ENCODE measurements at places on chromosomes 2 and 18.

DNA sequence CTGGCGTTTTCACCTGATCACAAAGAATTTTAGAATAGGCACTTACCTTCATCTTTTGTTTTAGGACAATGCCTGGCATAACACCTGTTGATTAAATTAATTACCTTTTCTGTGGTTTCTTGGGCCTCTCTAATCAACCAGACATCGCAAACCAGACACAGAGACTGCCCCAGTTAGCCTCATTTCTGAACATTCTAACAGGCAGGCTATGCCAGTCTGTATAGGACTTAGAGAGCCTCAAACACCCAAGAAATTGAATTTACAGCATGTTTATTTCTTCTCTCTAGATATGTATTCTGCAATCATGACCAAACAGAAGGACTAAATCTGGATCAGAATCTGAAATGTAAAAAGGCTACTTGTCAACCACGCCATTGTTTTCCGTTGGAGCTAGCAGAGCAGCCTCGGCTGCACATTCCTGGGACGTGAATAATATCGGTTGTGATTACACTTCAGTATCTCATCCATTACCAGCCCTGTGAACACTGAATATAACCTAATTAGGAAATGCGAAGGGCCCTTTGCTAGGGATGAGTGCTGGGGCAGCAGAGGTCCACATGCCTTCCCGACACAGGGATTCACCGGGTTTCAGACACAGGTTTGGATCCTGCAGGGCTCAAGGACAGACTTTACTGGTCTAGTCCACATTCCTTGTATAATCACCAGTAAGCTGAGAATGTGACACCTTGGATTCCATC, 17.5 kb upstream of the CDC42EP3 start:
- DNase-seq, result peak; percentile 93

DNA sequence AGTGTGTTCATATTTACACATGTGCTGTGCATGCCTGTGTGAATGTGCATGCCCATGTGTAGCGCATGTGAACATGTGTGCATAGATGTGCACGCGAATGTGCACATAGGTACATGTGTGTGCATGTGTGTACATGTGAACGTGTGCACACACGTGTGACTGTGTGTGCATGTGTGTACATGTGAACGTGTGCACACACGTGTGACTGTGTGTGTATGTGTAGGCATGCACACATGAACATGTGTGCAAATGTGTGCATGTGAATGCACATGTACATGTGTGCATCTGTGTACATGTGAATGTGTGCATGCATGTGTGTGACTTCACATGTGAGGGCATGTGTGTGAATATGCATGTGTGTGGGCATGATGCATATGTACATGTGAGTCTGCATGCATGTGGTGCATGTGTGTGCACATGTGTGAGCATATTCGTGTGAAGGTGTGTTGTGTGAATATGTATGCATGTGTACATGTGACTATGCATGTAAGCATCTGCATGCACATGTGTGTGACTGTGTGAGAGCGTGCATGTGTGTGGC, 122.4 kb downstream of the PTGR3 start:
- no peak for DNase-seq

GRCh38 chr2:111032721-111033429, 87.8 kb upstream of the BCL2L11 start:
- DNase-seq, result peak; percentile 13

- peak; percentile 65 for DNase-seq
Observed at GRCh38 chr2:28635191-28635611, 116.4 kb upstream of the PPP1CB start.

GRCh38 chr2:198498516-198498915, 694.1 kb downstream of the PLCL1 start:
- DNase-seq, result no peak

GRCh38 chr2:223989206-223989855, 32.1 kb downstream of the MRPL44 start:
- DNase-seq, result no peak

DNA sequence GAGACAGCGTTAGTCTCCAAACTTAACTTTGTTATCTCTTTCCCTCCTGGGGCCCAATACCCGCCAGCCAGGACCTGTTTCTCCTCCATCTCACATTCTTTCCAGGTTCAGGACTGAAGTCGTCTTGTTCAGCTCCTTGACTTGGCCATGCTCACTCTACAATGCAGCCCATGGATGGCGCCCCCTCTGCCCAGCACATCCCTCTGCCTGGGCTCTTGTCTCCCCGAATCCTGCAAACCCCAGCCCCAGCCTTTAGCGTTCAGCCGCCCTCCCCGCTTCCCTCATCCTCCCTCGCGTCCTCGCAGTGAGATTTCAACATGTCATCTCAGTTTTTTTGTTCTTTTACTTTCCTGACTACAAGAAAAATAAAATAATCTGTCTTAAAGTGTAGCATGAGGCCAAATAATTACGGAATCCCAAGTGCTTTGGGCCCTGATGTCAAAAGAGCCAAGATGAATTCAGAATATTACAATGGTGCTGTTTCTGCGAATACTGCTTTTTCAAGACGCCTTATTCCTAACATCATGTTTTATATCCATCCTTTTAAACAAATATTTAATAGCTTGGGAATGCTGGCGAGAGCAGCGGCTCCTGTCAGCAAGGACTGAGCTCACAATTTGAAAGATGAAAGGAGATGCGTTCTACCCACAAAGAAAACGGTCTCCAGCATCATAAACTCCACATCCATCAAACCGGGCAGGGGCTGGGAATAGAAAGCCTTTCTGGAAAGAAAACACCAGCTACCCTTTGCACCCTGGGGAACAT, 1.0 kb downstream of the FAM178B start:
- no peak for DNase-seq

DNA sequence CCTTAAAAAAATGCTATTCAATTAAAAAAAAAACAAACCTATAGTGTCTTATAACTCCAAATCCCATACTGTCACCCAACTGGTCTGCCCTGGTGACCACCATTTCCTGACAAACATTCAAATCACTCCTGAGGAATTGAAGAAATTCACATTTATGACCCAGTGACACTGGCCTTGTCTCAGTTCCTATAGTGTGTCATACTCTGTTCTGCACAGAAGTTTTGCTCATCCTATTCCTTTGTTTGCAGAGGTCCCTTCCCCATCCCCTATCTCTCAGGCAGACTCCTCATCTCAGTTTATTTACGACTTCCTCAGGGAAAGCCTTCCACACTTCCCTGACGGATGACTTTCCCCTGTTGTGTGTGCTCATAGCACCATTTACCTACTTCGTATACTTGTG, 14.7 kb downstream of the ZC3H6 start:
- no peak for DNase-seq

- no peak for DNase-seq
Observed at GRCh38 chr18:44871771-44872170, 191.1 kb downstream of the SETBP1 start.

- DNase-seq, result no peak
Observed at GRCh38 chr2:190415794-190416775, 7.9 kb downstream of the MFSD6 start.

DNA sequence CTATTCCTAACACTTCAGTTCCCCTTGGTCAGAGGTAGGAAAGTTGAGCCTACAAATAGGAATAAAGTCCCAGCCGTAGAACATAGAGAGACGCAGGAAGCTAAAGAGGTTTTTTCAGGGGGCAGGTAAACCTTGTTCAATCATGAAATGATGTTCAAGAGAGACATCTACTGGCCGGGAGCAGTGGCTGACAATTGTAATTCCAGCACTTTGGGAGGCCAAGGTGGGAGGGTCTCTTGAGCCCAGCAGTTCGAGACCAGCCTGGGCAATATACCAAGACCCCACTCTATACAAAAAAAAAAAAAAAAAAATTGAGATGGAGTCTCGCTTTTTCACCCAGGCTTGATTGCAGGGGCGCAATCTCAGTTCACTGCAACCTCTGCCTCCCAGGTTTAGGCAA, 66.7 kb upstream of the DNAJC10 start:
- peak; percentile 64 for DNase-seq

GRCh38 chr2:10573709-10574108, 116.1 kb downstream of the NOL10 start:
- no peak for DNase-seq

DNA sequence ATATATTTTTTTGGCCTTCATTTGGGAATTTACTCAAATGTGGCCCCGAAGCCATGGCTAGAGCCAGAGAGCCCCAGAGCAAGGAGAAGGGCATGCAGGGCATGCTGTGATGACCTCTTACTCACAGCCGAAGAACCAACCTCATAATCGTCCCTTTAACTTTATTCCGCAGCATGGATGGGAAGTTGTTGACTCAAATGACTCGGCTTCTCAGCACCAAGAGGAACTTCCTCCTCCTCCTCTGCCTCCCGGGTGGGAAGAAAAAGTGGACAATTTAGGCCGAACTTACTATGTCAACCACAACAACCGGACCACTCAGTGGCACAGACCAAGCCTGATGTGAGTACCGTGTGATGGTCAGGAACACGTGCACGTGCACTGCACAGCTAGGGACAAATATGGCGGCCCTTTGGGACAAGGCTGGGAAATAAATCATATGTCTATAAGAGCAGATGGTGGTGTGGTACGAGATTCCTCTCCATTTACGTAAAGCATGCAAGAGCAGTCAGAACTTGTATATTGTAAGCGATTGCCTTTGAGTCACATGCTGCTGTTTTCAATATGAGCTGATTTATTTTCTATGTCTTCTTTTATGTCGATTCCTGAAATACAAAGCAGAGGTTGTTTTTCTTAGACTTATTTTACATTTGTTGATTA, 280.9 kb downstream of the NEDD4L start:
- no peak for DNase-seq

DNA sequence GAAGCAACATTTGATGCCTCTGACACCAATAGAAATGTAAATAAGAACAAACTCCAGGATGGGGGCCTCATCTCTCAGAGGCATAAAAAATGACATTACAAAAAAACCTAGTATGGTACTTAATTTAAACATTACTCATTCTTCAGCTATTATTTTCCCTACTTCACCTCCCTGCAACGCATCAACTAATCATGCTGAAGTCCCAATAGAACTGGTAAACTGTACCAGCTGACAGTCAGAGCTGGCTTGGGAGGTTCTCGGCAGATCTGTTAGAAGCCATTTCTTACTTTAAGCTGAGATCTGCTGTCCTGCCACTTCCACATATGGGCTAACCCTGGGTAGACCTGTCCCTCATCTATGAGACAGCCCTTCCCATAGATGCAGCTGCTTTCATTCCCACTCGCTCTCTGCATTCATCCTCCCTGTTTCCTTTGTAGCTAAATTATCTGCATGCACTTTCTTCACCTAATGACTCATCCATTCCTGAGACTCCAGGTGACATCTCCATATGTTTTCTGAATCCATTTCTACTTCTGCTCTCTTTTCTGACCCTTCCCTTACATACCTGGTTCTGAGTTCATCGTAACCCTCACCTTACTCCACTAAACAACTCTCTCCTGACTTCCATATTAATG, 108.1 kb downstream of the AOX1 start:
- DNase-seq, result no peak

DNA sequence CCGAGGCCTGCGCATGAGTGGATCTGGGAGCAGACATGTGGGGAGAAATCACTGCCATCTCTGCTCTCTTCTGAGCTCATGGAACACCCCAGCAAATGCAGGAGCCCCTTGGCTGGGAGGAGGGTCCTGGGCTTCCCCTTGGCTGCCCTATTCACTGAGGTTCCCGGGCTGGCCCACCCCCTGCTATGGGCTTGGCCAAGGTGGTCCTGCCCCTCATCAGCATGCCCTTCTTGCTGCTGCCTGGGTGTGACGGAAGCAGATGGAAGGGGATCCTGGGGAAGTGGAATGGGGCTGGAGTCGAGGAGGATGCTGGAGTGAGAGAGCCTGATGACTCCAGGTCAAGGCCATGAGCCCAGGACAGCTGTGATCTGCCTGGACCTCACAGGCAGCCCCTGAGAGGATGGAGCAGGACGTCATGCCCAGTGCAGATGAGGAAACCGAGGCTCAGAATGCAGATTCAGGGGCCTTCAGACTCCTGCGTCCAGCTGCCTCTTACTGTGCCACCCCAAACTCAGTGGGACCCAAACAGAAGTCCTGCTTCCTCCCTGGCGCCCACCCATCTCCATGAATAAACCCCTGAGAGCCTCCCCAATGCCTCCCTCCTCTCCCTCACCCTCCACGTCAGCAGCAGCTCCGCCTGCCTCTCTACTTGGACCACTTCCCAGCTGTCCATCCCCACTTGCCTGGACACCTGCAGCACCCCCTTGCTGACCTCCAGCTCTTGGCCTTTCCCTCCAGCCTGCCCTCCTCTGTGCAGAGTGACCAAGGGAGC, 4.0 kb downstream of the SNED1 start:
- no peak for DNase-seq

- DNase-seq, result peak; percentile 38
Observed at GRCh38 chr18:3015204-3015592, 2.3 kb upstream of the LPIN2 start.

DNA sequence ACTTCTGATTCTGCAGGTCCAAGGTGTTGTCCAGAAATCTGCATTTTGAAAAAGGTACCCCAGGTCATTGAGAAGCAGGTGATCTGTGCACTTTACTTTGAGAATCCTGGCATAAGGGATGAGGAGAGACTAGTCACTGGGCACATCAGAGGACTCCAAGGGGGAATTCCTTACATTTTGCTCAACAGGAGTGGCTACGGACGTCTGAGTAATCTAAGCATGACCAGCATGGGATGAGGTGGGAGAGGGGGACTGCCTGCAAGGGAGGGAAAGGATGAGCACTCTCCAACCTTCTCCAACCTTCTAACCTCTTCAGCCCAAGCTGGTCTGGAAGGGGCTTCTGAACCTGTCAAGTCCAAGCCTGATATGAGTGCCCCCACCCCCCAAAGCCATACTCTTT, 55.5 kb downstream of the MARCHF4 start:
- peak; percentile 76 for DNase-seq

DNA sequence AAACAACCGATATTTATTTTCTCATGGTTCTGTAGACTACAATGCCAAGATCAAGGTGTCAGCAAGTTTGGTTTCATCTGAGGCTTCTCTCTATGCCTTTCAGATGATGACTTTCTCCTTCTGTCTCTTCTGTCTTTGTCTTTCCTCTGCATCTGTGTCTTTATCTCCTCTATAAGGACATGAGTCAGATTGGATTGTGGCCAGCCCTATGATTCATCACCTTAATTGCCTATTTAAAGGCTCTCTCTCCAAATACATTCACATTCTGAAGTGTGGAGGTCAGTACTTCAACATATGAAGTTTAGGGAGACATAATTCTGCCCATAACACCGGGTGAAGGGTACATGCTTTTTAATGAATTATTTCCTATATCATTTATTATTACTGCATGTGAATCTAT, 71.2 kb upstream of the CNTNAP5 start:
- DNase-seq, result peak; percentile 18

GRCh38 chr2:130966775-130967490, 126.3 kb downstream of the FAM168B start:
- DNase-seq, result peak; percentile 25

DNA sequence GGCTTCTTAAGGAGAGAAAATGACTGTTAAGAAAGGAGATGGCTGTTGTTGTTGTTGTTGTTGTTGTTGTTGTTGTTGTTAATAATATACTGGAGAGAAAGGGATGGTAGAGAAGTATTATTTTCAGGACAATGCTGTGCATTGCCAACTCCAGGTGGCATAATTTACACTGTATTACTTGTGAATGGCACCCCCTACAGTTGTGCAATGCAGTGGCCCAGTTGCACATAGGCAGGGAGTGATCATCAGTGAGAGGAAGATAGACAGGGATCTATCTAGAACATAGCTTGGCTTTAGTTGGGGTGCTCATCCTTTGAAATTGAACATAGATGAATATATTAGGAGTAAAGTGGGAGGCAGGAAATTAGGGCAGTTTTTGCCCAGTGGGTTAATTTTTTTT, 47.2 kb upstream of the TMEM163 start:
- DNase-seq, result no peak
